D721Med (cell line): ENCODE measurements at places on chromosomes 6 and 20.

GRCh38 chr6:8837343-8837742 lies 402.0 kb upstream of the SLC35B3 start:
- no peak for DNase-seq

- DNase-seq, result no peak
These were observed 84.5 kb downstream of the DNAH8 start for GRCh38 chr6:38799529-38800184.

GRCh38 chr20:50313827-50314677 lies 123.4 kb downstream of the CEBPB start:
- no peak for DNase-seq

GRCh38 chr6:11769811-11770545 lies 8.6 kb downstream of the ADTRP start:
- DNase-seq, result no peak

DNA sequence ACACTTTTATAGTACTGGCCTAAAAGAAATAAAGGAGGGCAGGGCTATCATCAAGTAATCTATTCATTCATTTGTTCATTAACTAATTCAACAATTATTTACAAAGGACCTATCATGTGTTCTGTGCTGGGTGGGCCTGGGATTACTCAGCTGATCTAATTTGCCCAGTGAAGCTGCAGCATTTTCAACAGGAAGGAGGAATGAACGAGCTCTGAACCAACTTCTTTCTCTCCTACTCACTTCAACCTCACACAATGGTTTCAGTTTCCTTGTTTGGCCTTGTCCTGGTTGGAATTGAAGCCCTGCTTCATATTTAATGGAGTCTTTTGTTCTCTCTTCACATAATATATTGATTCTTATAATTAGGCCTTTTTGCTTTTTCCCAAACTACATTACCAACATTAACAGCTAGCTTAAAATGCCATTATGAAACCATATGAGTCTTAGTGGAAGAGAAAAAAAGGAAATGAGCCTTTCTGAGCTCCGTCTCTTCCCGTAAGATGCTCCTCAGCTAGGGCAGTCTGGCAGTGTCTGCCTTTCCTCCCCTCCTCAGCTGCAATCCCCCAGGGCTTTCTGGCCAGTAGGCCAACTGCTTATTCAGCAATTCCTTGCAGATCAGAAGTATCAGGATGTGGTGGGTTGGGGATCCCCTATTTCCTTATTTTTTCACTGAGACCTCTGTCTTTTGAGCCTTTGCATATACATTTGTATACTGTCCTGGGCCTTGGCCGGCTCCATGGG lies 79.4 kb upstream of the NRN1 start:
- DNase-seq, result no peak

DNA sequence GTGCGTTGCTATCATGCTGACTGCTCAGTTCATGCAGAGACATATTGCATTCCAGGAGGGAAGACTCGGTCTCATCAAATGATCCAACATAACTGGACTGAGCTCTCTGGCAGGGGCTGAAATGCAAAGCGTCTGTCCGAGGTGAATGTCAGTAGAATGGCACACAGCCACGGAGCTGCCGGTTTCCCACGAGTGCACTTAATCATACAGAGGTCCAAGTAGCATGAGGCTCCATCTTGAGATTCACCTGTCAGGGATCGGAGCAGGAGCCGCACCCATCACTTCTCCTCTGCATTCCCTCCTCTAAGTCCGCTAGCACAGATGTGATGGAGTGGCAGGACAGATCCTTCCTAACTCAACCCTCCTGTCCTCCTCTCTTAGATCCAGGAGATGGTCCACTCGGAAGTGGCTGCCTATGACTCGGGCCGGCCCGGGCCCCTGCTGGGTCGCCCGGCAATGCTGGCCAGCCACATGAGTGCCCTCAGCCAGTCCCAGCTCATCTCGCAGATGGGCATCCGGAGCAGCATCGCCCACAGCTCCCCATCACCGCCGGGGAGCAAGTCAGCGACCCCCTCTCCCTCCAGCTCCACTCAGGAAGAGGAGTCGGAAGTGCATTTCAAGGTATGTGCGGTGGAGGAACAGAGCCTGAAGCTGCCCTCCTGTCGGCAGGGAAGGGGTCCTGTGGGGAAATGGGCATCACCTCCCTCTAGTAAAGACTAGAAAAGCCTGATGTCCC lies 135.9 kb downstream of the JPH2 start:
- no peak for DNase-seq

GRCh38 chr6:106974336-106974998 lies at the start of gene CD24:
TSS of gene CD24 (minus strand) at chr6:106974729. CDS start at chr6:106974646, 83 bp downstream.
- no peak for DNase-seq

- no peak for DNase-seq
These were observed 228.1 kb downstream of the PAX1 start for GRCh38 chr20:21933526-21933925.

DNA sequence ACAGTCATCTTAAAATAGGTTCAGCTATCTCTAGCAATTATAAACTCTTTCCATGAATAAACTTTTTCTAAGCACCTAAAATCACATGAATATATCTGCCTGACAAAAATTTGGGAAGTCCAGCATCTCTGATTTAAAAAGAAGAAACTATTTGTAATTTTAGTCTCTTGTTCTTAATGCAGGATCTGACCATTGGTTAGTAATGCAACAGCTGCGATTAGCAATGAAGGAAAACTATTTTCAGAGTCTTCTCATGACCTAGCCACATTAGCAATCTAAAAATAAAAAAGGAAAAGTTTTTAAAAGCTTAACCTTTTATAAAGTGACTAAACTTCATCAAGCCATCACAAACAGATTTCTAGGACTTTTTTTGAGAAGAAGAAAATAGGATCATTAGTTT lies 97.5 kb downstream of the PTPRK start:
- no peak for DNase-seq

- no peak for DNase-seq
These were observed 172.8 kb downstream of the BACH2 start for GRCh38 chr6:90123831-90124230.

DNA sequence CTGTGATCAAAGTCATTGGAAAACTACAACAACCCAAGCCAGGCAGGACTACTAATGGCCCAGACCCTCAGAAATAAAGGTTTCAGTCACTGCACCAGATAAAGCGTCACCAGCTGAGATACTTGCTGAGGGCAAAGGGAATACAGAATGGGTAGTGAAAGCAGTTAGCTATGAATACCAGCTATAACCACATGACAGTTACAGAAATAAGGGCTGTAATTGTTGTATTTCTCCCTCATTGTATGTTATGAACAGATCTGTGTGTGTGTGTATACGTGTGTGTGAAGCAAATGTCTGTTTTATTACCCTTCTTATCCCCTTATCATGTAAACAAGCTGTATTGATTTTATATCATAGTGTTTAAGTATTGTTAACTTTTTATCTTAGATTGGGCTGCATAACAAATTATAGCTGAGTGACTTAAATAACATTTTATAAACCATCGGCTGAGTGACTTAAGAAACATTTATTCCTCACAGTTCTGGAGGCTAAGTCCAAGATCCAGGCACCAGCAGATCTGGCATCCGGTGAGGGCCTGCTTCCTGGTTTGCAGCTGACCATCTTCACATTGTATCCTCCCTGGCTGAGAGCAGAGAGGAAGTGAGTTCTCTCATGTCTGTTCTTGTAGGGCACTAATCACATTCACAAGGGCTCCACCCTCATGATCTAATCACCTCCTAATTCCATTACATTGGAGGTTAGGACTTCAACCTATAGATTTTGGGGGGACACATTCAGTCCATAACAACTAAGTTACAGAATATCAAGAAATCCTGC lies 46.0 kb upstream of the VSX1 start:
- no peak for DNase-seq

- no peak for DNase-seq
These were observed 6.8 kb downstream of the CGA start for GRCh38 chr6:87088076-87088475.

DNA sequence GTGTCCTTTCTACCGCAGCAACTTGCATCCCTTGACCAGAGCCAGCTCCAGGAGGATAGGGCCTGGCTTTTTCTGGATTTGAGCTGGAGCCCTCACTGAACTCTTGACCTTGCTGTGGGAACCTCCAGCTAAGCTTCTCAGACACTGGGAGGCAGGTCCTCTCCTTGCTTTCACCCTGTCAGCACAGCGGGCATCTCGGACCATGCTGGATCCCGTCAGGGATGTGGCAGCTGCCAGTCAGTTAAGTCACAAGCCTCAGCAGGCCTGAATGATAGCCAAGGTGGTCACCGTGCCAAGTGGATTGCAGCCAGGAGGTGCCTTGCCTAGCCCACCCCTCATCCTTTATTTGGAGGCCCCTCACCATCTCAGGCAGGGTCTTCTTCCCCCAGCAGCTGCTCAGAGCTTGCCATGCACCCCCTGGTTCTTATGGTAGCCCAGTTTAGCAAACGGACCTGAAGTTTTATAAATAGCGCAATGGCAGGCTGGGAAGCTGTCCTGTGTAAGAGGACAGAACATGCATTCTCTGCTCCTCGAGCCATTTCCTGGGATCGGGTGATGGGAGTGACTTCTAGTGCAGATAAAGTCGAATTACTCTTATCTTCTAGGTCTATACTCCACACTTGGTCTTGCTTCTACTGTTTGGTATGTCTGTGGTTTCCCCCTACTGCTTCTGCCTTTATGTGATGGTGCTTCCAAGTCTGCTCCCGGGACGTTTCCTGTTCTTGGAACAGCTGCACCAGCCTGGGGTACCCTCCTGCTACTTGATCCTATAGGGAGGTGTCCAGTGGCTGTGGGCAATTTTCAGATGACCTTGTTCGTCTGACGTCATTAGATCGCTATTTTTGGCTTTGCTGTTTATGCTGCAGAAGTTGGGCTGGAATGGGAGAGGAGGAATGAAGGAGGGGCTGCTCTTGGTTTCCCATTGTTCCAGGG lies 7.1 kb upstream of the MYLK2 start:
- no peak for DNase-seq

DNA sequence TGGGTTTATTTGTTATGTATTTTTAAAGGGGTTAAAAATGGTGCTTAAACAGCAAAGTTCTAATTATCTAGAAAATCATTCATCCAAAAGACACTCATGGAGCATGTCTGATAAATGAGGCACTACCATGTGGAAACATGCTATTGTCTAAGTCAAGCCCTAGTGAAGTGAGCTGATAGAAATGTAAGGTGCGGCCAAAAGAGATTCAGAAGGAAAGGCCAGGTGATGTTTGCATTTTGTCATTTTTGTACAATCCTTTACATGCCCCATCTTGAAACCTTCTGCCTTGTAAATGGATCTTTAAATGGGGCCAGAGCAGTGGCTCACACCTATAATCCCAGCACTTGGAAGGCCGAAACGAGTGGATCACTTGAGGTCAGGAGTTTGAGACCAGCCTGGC lies 77.3 kb downstream of the PLCG1 start:
- no peak for DNase-seq

- no peak for DNase-seq
These were observed 7.0 kb downstream of the TMEM244 start for GRCh38 chr6:129853996-129854711.

GRCh38 chr6:16496210-16496609 lies 257.8 kb downstream of the GMPR start:
- no peak for DNase-seq

GRCh38 chr6:42690151-42690702 lies 32.2 kb downstream of the PRPH2 start:
- no peak for DNase-seq

GRCh38 chr6:26415036-26415614 lies 13.1 kb downstream of the BTN3A1 start:
- DNase-seq, result no peak

DNA sequence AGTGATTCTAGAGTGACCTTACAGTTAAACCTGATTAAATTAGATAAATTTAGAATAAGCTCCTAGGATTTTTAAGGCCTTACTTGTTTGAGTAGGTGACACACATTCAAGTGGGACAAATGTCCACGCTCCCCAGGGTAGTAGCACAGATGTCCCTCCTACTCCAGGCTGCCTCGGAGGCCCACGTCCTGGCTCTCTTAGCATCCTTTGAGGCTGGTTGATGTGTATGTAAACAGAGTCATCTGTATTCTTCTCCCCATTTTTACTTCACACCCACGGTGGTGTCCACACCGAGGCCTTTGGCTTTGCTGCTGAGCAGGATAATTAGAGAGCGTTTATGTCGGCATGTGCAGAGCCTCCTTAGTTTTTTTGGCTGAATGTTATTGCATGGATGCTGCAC lies 15.8 kb downstream of the ENTPD6 start:
- DNase-seq, result no peak
